Activated CD8-positive, alpha-beta memory T cell treated with anti-CD3 and anti-CD28 coated beads, Interleukin-2, amount 10 ng/mL, durations not matched to agents 7 days and 5 days (primary cell): ENCODE measurements at places on chromosomes 3 and 15.
A peak's percentile ranks its signal among the peaks of the same experiment; 100 is the strongest.

- DNase-seq: no peak
Measured at GRCh38 chr3:72163809-72164634, 379.1 kb upstream of the PROK2 start.

DNA sequence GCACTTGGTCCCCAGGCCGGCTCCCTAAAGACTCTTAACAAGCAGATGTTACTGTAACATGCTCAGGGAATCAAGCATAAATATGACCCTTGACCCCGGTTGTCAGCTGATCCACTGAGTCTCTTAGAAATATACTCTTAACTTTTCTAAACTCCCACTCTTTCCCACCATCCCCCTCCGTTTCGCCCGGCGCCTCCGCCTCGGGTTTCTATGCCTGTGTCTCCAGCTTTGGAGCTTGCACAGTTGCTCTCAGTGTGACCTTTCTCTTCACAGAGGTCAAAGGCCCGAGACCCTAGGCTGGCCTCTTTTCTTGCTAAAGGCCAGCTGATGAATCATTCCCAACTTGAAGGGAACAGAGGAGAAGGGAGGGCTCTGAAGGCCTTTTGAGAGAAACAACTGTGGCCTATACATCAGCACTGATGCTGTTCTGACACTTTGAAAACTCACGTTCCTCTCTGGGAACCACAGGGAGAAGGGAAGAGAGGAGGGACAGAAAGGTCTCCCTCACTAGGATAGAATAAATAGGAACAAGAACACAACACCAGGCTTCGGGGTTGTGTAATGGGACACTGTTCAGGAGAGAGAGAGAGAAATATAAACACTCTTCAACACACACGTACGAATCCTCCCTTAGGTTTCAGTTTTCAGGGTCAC is 484.5 kb upstream of the NR2F2 start:
- DNase-seq: no peak

GRCh38 chr3:45034612-45035252 is 8.6 kb downstream of the CLEC3B start:
- DNase-seq: peak; percentile 82

GRCh38 chr3:2512881-2513280 is 414.2 kb downstream of the CNTN4 start:
- DNase-seq: no peak

GRCh38 chr15:58048261-58048660 is 17.2 kb downstream of the ALDH1A2 start:
- DNase-seq: no peak

DNA sequence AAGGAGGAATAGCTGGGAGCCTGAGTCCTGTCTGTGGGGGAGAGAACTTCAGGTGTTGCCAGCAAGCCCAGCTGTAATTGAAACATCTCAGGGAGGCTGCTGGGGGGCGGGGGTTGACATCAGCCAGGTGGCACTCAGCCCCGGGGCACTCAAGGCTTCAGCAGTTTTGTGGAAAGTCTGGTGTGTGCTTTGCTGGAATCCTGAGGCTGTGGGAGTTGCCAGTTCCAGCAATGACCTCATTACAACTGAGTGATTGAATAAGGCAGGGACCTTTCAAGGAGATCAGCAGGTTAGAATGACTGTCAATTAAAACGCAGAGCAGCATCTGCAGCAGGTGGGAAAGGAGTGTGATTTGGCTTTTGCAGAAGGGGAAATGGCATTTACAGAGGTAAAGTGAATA is 75.7 kb downstream of the FAM43A start:
- no peak for DNase-seq

DNA sequence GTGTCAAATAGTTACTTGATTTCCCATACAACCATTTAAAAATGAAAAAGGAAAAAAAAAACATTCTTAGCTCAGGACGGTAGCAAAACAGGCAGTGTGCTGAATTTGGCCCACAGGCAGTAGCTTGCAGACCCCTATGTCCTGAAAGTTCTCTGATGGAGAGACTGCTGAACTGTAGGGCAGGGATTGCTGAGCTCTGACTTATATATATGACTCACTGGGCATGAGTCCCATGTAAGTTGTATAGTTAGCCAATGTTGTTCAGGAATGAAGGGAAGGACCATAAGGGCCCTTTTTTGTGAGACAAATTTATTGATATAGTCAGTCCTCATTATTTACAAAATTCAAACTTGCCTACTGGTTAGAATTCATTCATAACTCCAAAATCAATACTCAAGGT is 36.9 kb upstream of the FRMD4B start:
- no peak for DNase-seq

- no peak for DNase-seq
Measured at GRCh38 chr3:13976469-13976868, 96.6 kb upstream of the WNT7A start.

GRCh38 chr15:51846066-51846462 is 16.6 kb downstream of the TMOD3 start:
- no peak for DNase-seq

DNA sequence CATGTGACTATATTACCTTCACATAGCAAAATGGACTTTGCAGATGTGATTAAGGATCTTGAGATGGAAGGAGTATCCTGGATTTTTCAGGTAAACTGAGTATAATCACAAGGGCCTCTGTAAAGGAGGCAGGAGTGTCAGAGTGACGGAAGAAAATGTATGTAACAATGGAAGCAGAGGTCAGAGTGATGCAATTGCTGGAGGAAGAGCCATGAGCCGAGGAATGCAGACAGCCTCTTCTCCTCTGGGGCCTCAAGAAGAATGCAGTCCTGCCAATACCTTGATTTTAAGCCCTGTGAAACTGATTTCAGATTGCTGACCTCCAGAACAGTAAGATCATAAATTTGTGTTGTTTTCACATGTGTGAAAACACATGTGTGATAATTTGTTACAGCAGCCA is 15.1 kb downstream of the HEMK1 start:
- no peak for DNase-seq

DNA sequence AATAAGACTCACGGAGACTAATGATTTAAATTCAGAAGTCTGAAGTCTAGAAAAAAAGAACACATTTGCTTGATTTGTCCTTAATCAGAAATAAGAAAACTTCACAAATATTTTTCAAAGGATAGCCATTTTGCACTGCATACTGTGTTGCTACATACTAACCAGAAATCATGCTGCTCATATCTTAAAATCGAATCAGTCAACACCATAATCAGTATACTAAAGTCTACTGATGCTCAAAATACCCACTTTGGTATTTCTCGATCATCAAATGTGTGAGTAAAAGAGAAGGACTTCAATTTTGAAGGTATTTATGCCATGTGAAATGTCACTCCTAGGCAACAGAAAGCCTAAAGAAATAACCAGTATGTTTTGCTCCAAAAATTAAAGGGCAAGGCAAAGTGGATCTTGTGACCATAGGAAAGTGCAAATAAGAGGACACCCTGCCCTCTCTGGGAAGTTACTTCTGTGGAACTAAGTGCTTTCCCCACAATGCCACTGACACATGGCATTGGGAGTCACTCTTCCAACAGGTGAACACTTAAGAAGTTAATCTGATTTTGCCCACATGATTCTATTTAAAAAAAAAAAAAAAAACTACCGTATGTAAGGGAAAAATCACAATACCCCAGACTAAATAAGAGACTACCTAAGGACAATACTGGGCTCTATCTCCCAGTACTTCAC is 2.7 kb downstream of the LRIG1 start:
- DNase-seq: no peak
